Hepatocyte (in vitro differentiated cells): ENCODE measurements at places on chromosomes 7 and 10. TPM values are rescaled to one million over a fixed set of nuclear protein-coding genes. Genes with fewer than 3 reads are reported as not detected.
A peak's percentile ranks its signal among the peaks of the same experiment; 100 is the strongest.

- H3K36me3 ChIP-seq = no peaks in the 10 kb centered on the region
- H3K27ac ChIP-seq = no peak overlapping the region
- no peaks in the 10 kb centered on the region for H3K4me1 ChIP-seq
- H3K27me3 ChIP-seq = no peaks in the 10 kb centered on the region
- DNase-seq = no peak
Measured at GRCh38 chr7:33644489-33644888, 260.9 kb upstream of the BMPER start.

Gene SPDYE2B
- total RNA-seq = not detected in 2 replicates

DNA sequence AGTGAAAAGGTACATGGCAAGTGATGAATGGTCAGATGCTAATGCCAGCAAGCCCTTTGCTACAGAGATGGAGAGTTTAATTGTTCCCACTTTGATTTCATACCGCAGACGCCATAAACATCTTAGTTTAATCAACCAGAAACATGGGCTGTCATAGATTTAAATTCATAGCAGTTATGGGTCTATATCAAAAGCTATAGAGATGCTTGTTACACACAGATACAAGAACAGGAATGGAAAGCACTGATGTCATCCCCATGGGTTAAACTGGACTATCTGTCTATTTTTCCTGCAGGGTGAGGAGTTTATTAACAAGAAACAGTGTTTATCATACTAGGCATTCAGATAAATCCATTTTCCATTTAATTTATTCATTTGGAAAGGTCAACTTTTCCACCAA lies 409.2 kb downstream of the NRG3 start:
- no peaks in the 10 kb centered on the region for H3K36me3 ChIP-seq
- no peak overlapping the region for H3K27ac ChIP-seq
- H3K4me3 ChIP-seq = no peak overlapping the region
- no peaks in the 10 kb centered on the region for H3K4me1 ChIP-seq
- no peaks in the 10 kb centered on the region for H3K27me3 ChIP-seq
- no peak for DNase-seq

Gene FOXI2
- not detected in 2 replicates for total RNA-seq

Gene PPP1R3C
- 45.0 and 65.7 TPM in 2 replicates for total RNA-seq

GRCh38 chr7:44279286-44279685 lies 46.1 kb downstream of the CAMK2B start:
- no peaks in the 10 kb centered on the region for H3K36me3 ChIP-seq
- no peak overlapping the region for H3K4me3 ChIP-seq
- H3K27me3 ChIP-seq = no peaks in the 10 kb centered on the region
- DNase-seq = no peak

DNA sequence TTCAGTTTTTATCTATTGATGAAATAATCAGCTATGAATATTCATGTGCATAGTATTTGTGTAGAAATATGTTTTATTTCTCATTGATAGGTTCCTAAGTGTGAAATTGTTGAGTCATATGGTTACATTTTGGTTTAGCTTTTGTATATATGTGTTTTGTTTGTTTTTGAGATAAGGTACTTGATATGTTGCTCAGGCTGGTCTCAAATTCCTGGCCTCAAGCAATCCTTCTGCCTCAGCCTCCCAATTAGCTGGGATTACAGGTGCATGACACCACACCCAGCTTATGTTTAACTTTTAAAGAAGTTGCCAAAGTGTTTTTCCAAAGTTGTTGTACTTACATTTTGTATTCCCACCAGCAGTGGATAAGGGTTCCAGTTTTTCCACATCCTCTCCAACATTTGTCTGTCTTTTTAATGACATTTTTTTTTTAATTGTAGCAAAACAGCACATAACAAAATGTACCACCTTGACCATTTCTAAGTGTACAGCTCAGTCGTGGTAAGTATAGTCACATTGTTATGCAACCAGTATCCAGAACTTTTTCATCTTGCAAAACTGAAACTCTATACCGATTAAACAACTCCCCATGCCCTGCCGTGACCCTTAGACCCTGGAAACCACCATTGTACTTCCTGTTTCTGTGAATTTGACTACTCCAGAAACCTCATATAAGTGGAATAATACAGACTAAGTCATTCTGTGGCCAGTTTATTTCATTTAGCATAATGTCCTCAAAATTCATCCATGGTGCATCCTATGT lies 12.6 kb upstream of the UBE2D1 start:
- no peaks in the 10 kb centered on the region for H3K27me3 ChIP-seq
- no peaks in the 10 kb centered on the region for H3K36me3 ChIP-seq
- H3K4me3 ChIP-seq = no peak overlapping the region
- no peaks in the 10 kb centered on the region for H3K4me1 ChIP-seq
- DNase-seq = no peak
- H3K27ac ChIP-seq = no peak overlapping the region

DNA sequence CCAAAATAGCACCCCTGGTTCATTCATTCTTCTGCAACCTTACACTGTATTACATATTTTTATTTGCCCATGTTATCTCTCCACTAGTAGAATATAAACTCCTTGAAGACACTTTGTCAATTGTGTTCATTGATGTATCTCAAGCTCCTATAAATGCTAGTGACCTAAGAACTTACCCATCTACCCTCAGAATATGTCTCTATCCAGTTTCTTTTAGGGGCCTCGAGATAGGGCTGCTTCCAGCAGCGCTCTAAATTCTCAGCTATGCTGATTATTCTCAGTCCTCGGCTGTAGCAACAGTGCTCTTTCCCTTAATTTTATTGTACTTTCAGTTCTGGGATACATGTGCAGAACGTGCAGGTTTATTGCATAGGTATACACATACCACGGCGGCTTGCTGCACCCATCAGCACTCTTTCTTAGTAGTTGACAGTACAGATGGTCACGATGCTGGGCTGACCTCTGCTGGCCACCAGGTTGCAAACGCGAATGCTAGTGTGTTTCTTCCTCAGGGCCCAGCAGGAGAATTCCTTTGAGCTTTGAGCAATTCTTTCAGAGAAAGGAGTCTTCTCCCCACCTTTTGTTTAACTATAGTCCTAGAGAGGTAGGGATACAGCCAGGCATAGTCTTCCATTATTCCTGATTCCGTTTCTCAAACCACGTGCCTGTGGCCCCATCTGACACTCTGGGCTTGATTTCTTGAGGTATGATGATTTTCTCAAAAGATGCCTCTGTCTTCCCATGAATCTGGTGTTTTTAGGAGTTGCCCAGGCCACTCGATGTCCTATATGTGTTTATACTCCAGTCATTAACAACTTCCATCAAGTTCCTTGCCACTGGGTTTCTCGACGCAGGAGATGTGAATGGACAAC lies 49.1 kb upstream of the CDC14C start:
- no peaks in the 10 kb centered on the region for H3K4me1 ChIP-seq
- H3K27ac ChIP-seq = no peak overlapping the region
- H3K36me3 ChIP-seq = no peaks in the 10 kb centered on the region

- no peak overlapping the region for H3K27ac ChIP-seq
- no peaks in the 10 kb centered on the region for H3K36me3 ChIP-seq
- no peaks in the 10 kb centered on the region for H3K27me3 ChIP-seq
Measured at GRCh38 chr7:91496251-91496820, 232.1 kb downstream of the FZD1 start.

GRCh38 chr7:128167791-128168666 lies 73.0 kb upstream of the LEP start:
- H3K4me3 ChIP-seq = peak overlapping the region; percentile 58
- H3K4me1 ChIP-seq = peaks cover 6% of the 10 kb centered on the region
- no peak for DNase-seq

DNA sequence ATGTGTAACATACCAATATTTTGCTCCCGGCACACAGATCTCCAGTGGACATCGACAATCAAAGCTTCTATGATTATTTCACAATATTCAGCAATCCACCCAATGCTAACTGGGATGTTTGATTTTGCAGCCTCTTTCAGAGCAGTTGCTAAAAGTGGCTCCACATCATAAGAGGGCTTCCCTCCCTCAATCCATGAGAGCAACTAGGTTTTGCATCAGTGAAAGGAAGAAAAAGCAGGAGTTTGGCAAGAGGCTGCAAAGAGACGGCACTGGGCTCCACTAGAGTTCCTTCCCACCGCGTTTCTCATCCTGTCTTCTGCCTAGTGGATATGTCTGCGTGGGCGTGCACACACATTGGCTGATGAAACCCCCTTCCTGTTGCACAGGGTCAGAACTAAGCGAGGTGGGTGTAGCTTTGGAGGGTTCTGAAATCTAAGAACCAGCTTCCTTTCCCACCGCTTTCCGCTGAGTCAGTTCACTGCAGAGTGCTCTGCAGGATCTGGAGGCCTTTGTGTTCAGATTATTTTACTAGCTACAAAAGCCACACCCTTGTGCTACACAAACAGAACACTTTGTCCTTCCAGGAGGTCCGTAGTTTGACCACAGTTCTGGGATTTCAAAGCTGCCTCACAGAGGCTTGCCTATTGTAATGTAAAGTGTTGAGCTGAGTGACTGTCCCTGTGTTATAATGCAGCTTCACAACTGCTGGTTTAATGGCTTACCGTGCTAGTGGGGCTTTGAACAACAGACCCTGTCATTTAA lies 28.1 kb downstream of the ARL4A start:
- DNase-seq = peak; percentile 78
- H3K27me3 ChIP-seq = no peaks in the 10 kb centered on the region
- H3K4me1 ChIP-seq = peaks cover 30% of the 10 kb centered on the region
- no peak overlapping the region for H3K4me3 ChIP-seq

DNA sequence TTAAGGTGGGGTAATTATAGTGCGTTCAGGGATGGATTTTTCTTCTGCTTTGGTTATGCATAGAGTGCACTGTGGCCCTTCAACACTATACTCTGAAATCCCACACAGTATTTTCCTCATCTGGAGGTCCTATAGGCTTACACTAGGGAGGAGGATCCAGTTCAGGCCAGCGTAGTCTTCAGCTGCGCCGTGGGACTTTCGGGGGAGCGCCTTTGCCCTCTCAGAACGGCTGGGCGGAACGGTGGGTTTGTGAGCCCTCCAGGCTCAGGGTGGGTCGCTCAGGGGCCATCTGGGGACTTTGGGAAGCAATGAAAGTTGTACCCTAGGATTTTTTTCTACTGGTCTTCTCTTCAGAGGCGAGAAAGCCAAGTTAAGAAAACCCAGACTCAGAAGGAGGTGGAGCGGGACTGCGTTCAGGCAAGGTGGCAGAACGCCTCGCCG lies 652 bp upstream of the VPS26A start:
- DNase-seq = peak; percentile 79
- no peaks in the 10 kb centered on the region for H3K36me3 ChIP-seq

- no peaks in the 10 kb centered on the region for H3K27me3 ChIP-seq
- H3K27ac ChIP-seq = no peak overlapping the region
- no peaks in the 10 kb centered on the region for H3K36me3 ChIP-seq
- H3K4me1 ChIP-seq = no peaks in the 10 kb centered on the region
Measured at GRCh38 chr7:50369143-50370026, 64.9 kb downstream of the IKZF1 start.

Gene CLCN1
- 0.04 TPM in 1 of 2 replicates, not detected in the other for total RNA-seq

GRCh38 chr10:128080231-128080630 lies 46.0 kb downstream of the MKI67 start:
- no peaks in the 10 kb centered on the region for H3K27me3 ChIP-seq
- H3K4me3 ChIP-seq = no peak overlapping the region
- no peaks in the 10 kb centered on the region for H3K36me3 ChIP-seq
- no peaks in the 10 kb centered on the region for H3K4me1 ChIP-seq

DNA sequence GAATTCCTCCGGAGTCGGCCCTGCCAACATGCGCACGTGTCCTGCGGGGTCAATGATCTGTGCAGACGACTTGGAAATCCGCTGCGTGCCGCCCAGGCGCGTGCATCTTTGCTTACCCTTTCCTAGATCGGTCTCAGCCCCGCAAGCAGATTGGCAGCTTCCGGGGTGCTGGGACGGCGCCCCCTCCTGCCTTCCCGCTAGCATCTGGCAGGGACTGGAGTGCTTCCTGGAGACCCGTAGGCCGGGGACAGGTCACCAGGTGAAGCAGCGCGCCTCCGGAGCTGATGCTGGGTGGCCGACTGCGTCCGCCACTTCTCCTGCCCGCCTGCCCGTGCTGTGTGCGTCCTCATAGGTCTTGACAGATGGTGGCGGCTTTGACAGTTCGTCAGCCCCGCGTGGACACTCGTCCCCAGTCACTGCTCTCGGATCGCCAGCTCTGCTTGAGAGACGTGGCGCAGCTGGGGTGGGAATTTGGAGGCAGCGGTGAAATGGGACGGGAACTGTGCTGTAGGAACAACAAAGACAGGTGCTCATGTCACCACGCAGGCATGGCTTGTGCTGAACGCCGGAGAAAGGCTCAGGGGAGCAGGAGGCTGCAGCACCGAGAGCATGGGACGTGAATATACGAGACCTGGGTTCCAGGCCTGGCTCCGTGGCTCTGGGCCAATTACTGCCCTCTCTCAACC lies 21.9 kb upstream of the KCNK18 start:
- no peaks in the 10 kb centered on the region for H3K36me3 ChIP-seq
- H3K4me3 ChIP-seq = peak overlapping the region; percentile 14
- H3K27me3 ChIP-seq = peaks cover 41% of the 10 kb centered on the region
- no peaks in the 10 kb centered on the region for H3K4me1 ChIP-seq

Gene FUOM
- 17.3 and 34.6 TPM in 2 replicates for total RNA-seq

Gene ZNF488
- 1.2 and 2.0 TPM in 2 replicates for total RNA-seq

GRCh38 chr7:90487808-90488207 lies 18.4 kb downstream of the PTTG1IP2 start:
- H3K4me1 ChIP-seq = no peaks in the 10 kb centered on the region
- H3K27me3 ChIP-seq = no peaks in the 10 kb centered on the region
- H3K27ac ChIP-seq = peak overlapping the region; percentile 54
- no peak for DNase-seq

DNA sequence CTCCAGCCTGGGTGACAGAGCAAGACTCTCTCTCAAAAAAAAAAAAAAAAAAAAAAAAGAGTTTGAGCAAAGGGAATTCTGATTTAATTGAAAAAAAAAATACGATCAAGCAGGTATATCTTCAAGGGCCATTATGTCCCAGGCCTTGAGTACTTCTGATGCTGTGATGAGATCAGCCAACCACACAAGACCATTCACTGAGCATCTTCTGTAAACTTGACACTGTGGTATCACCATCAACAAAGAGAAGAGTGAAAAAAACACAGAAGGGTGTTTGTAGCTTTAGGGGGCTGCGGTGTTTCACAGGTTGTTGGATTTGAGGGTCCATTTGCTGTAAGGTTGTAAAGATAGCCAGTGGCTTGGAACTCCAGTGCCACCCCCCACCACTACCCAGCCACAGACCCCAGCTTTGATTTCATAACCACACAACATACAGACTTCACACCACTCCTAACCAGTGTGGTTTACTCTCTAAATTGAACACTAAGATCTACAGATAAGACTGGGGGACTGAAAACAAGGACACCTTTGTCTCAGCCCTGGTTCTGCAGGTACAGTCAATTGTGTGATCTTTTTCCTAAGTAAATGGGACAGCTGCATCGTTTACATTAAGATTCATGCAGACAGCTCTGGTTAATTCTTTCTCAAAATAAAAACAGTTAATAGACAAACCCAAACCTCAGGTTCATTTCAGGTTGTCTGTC lies 66.4 kb downstream of the CDC123 start:
- H3K4me3 ChIP-seq = no peak overlapping the region
- DNase-seq = no peak

DNA sequence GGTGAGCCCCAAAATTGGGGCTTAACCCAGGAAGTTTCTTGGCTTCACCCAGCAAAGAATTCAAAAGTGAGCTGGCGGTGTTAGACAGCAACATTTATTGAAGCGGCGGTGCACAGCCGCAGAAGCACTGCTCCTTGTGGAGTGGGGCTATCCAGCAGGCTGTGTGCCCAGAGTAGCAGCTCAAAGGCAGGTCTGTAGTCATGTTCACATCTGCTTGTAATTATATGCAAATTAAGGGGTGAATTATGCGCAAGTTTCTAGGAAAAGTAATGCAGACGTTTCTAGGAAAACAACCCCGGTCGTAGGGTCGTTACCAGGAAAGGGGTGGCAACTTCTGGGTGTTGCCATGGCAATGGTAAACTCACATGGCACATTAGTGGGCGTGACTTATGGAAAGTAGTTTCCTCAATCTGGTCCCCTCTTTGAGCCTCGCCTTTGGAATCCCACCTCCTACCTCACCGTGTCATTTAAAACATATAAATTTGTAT lies 13.7 kb upstream of the KBTBD2 start:
- H3K4me3 ChIP-seq = no peak overlapping the region
- peak overlapping the region; percentile 18 for H3K27ac ChIP-seq
- peak; percentile 83 for DNase-seq
- no peaks in the 10 kb centered on the region for H3K4me1 ChIP-seq
